ENCODE measurements at places on chromosomes 13 and 19.

GRCh38 chr13:105363261-105364190 lies 1171.9 kb downstream of the EFNB2 start:
- DNase-seq, result no peak

GRCh38 chr19:32195706-32196610 lies 149.5 kb upstream of the ZNF507 start:
- DNase-seq, result no peak

GRCh38 chr13:64256751-64257150 lies 2841.1 kb upstream of the PCDH20 start:
- DNase-seq, result no peak

DNA sequence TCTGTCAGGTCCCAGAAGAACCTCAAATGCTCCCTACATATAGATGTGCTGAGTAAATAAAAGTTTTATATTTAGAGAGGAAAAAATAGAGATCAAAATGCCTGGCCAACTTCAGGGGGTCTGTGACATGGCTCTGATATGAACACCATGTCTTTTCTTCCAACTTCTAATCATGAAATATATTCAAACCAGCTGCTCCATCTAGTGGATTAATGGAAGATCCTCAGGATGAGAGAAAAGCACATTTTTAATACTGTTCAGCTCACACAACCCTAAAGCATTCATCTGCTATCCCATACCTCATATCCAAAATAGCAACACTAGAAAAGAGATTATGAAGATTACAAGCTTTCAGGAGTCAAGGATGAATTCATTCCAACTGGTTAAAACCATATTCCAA lies 56.0 kb upstream of the DOCK9 start:
- no peak for DNase-seq

GRCh38 chr19:49862391-49863253 lies 4.8 kb downstream of the PNKP start:
- DNase-seq, result no peak

Data from hypothalamus (tissue), 51 donors.